ENCODE measurements at places on chromosomes 5 and 9. TPM values are rescaled to one million over a fixed set of nuclear protein-coding genes. Genes with fewer than 3 reads are reported as not detected.

Gene RALGDS
- 66.3 TPM for total RNA-seq

Gene KLHL3
- 6.8 TPM for total RNA-seq

Gene C8G
- 1.1 TPM for total RNA-seq

Gene PCDHB8
- 2.4 TPM for total RNA-seq

Gene CEL
- total RNA-seq, result 0.75 TPM

Gene PTGDS
- 477 TPM for total RNA-seq
